ENCODE measurements at places on chromosomes 4 and X.
A peak's percentile ranks its signal among the peaks of the same experiment; 100 is the strongest.

GRCh38 chr4:114561590-114561989 is 37.0 kb upstream of the UGT8 start:
- no peak for DNase-seq

- DNase-seq, result no peak
Observed at GRCh38 chr4:184280137-184280536, 62.5 kb upstream of the ENPP6 start.

DNA sequence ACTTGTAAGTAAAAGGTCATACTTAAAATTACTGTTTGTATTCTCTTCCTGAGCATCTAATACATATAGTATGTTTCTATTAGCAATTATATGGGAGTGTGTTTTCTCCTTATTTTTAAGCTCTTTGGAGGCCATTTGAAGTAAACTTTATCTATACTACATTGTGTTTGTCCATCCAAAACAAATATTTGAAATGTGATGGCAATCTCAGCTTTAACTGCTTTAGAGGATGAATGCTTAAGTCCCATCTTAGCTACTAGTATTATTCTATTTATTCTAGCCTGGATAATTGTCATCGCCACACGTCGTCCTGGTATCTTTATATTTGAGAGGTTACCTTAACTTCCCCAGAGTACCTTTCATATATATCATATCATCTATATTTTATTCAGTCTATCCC is 335.8 kb downstream of the NAF1 start:
- no peak for DNase-seq

GRCh38 chrX:8960957-8961468 is 72.9 kb downstream of the FAM9B start:
- no peak for DNase-seq

- DNase-seq, result peak; percentile 87
Observed at GRCh38 chrX:129654652-129655546, at the start of gene APLN. Gene APLN, minus strand, starts transcription at chrX:129654956. Its CDS starts 326 bp downstream, at chrX:129654630.

- no peak for DNase-seq
Observed at GRCh38 chrX:80755174-80755573, 54.5 kb downstream of the BRWD3 start.

- no peak for DNase-seq
Observed at GRCh38 chrX:48940404-48940955, 16.9 kb downstream of the OTUD5 start.

- DNase-seq, result no peak
Observed at GRCh38 chrX:3526071-3526470, 179.6 kb upstream of the MXRA5 start.

DNA sequence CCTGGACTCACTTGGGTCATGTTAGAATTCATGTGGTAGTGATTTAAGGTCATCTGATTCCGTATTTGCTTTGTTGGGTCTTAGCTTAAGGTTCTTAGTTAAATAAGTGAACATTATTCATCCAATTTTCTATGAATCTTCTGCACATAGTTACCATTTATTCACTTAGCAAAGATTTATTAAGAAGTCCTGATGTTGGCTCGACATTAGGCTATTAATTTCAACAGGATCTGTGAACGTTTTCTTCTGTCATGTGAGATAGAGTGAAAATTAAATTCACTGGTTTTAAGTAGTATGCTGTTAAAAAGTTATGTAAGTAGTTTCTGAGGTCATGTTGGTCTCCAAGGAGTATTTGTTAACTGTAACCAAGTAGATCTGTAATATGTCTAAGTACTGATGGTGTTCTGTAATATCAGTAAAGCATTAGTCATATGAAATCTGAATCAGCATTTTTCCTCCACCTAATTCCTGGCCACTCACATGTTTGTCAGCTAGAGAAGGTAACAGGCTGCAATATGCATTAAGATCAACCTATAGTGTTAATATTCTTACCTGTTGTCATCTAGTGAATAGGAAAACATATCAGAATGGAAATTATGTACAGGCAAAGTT is 155.6 kb downstream of the PCDH7 start:
- no peak for DNase-seq

All from right cardiac atrium (tissue), 5 donors.